ENCODE measurements at places on chromosomes 6 and 20. TPM values are rescaled to one million over a fixed set of nuclear protein-coding genes. Genes with fewer than 3 reads are reported as not detected.

GRCh38 chr6:16204653-16205376 lies 33.6 kb upstream of the GMPR start:
- no peak for DNase-seq

BEND6 gene
- 1.8 TPM for polyA plus RNA-seq

DNA sequence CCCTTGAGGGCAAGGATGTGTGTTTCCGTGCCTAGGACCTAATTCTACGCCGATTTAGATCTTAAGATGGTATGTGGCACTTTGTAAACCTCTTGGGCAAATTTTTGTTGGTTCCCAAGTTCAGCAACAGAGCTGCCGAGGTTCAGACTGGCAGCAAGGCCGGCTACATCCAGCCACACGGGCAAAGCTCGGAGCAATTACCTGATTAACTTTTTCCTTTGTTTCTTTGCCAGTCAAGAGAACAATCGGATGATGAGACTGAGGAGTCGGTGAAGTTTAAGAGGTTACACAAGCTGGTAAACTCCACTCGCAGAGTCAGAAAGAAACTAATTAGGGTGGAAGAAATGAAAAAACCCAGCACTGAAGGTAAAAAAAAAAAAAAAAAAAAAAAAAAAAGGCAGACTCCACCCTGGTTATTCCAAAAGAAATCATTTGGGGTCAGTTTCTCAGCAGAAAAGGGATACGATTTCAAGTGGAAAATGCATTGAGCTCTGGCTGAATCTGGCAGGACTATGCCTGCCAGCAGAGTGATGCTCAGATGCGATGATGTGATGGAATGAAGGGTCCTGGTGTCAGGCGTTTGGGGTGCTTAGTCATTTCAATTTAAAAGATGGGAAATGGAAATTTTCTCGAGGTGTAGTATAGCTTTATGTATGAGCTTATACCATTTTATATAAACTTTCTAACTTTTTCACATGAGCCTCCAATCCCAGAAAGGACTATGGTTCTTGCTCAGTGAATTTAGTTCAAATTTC lies 171.6 kb downstream of the SASH1 start:
- no peak for DNase-seq

FLRT3 gene
- polyA plus RNA-seq: 21.9 TPM

DNA sequence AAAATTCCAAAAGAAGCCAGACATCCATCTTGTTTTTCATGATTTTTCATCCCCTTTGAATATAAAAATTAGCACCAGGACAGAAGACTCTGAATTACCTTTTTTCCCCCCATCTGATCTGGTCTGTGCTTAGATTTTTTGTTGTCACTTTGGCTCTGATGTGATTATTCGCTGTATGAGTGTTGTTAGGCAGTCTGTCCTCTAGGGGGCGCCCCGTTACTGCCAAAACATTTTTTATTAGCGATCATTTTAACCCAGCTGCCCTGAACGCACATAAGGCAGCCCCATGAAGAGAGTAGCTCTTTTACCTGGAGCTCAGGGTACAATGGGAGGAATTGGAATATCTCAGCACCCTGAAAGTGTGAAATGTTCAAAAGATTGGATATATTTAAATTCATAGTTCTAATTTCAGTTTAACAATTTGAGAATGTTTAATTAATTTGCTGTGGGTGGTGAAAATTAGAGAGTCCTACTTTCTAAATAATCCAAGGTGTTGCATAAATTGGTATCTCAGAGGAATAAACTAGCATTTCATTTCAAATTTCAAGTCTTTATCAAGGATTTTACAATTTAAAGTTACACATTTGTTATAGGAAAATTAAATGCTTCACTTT lies 60.8 kb downstream of the PRPH2 start:
- peak; percentile 47 for DNase-seq

DNA sequence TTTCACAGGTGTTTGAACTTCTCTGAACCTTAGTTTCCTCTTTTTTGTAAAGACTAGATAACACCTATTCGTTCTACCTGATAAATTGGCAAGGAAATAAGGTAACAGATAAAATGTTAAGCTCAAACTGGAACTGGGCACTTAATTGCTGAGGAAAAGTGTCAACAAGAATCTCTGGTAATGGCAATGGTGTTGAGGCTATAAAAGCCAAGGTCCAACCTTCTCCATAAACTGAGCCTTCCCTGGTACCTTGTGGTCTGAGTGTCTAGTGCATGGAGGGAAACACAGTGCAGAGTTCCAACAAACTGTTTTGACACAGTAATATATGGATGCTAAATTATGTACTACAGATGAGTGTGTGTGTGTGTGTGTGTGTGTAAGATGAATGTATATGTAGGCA lies 33.4 kb upstream of the GSTA4 start:
- DNase-seq: no peak

GRCh38 chr6:170151804-170152123 lies 139.1 kb downstream of the DLL1 start:
- no peak for DNase-seq

GRCh38 chr6:4687989-4688947 lies 87.9 kb upstream of the CDYL start:
- no peak for DNase-seq

DNA sequence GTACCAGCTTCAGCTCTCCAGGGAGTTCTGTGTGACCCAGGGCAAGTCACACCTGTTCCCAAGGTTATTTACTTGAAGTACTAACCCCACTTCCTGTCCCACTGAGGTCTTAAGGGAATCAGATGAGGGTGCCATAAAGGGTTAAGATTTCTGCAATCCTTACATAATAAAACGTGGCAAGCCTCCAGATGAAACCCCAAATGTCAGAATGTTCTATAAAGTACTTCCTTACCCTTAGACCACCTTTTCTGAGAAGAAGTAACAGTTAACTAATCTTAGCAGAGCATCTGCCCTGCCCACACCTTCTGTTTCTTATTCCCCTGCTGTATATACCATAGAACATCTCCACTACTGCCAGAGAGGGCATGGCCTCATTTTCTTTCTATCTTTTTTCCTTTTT lies 6.0 kb upstream of the AVP start:
- DNase-seq: no peak

DNA sequence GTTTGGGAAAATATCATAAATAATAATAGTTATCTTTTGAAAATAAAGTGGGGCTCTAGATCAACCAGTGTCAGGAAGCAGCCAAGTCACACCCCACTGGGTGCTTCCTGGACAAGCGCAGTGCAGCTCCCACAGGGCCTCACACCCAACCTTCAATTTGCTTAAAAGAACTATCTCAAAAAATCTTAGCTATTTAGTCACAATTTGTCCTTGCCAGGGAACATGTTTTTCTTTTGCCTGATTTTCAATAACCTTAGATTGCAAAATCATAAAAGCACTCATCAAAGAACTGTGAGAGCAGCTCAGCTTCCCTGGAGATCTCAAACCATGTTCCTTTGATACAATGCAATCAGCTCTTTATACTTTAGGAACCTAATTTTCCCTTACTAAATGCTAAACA lies 1.6 kb upstream of the NCOA7 start:
- DNase-seq: no peak

DNA sequence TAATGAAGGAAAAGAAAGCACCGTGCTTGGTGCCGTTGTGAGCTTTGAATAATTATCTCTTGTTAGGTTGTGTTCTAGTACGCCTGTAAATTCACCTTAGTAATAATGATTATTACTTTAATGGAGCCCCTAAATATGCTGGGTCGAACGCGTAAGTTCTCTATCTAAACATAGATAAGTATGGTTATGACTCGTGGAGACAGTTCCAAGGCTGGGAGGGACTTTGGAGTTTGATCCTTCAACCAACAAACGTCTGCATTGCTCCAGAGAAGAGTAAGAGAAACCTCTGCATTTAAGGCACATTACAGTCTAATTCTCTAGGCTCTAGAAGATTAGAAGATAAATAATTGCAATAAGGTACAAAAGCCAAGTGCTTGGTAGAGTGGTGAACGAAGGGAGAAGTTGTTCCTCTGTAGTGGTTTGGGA lies 514 bp downstream of the ACOT13 start:
- no peak for DNase-seq

DNA sequence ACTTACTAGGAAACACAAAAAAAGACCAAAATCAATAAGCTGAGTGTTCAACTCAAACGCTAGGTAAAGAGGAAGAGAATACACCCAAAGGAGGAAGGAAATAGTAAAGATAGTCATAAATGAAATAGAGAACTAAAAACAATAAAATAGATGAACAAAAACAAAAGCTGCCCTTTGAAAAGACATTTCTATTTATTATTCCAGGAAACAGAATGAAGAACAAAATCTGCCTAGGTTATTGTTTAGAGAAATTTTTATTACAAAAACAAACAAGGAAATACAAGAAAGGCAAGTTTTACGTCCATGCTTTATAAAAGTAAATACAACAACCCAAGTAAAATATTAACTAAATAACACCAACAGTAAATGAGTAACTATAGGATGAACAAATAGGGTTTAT lies 20.1 kb downstream of the HLA-DMB start:
- no peak for DNase-seq

SMPDL3A gene
- 49.4 TPM for polyA plus RNA-seq

DNA sequence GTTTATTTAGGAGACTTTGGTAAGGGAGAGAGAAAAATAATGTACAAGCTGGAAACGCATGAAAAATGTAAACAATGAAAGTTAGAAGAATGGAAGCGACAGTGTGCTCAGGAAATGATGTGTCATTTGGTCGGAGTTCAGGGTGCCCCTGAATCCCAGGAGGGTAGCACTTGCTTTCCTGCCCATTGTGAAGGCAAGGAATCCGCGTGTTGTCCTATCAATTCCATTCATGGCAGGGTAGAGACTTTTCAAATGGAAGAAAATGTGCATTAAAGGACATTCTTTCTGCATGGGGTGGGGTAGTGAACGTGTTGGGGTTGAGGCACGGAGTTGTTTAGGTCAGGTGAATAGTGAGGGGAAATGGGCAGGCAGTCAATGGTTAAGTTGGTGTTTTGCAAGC lies 33.7 kb downstream of the GCNT2 start:
- DNase-seq: no peak

- DNase-seq: no peak
These were observed 88.8 kb downstream of the MAP3K4 start for GRCh38 chr6:161080263-161080970.

DNA sequence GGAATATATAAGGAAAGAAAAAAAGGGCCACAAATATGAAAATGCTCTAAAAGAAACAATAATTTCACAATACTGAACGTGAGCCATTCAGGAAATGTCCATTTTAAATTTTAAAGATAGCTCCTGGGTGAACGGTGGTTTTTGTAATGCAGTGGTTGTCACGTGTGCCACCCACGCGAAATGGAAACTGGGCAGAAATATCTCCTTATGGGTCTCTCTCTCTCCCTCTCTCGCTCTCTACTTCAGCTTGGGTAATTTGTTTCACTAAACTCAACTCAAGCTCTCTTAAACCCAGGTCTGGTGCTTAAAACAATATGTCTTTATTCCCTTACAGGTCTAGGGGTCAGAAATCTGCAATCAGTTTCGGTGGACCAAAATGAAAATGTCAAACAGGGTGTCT lies 150.8 kb downstream of the OR2B2 start:
- DNase-seq: no peak

DNA sequence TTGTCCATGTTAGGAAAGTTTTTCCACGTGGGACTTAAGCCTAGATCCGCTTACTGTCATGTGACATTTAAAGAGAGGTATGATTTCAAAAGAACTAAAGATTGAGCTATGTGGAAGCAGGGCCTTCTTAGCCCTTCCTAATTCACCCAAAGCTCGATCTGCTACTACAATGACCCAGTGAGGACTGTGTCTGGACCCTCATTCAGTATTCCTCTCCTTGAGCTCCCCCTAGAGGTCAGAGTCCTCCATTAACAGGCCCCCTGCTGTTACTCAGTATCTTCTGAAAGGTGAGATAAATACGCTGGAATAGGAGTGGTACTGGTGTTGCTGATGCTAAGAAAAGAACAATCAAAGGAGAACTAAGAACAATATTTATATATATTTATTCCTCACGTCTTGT lies 414.0 kb downstream of the GJA1 start:
- DNase-seq: peak; percentile 48

TTI1 gene
- 30.2 TPM for polyA plus RNA-seq

DNA sequence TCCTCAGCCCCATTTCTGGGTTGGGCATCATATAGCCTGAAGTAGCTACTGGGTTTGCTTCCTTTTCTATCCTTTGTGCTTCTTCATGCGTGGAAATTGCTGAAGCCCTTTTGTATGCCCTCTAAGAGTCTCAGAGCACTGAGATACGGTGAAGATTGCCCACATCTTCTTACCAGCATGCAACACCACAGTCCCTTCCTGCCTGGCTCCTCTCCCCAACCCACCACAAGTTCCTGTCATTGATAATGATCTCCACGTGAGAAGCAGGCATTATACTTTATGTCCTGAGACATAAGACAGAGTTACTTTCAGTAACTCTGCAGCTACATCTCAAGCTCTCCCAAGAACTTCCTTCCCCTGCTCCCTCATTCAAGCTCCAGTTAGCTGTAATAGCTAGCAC lies 15.8 kb upstream of the PLCB4 start:
- DNase-seq: no peak

Data from right lung (tissue), 10 donors.